ENCODE measurements at places on chromosomes 7 and 10.

GRCh38 chr7:147432576-147432975, 1158.0 kb upstream of the C7orf33 start:
- no peak for DNase-seq

DNA sequence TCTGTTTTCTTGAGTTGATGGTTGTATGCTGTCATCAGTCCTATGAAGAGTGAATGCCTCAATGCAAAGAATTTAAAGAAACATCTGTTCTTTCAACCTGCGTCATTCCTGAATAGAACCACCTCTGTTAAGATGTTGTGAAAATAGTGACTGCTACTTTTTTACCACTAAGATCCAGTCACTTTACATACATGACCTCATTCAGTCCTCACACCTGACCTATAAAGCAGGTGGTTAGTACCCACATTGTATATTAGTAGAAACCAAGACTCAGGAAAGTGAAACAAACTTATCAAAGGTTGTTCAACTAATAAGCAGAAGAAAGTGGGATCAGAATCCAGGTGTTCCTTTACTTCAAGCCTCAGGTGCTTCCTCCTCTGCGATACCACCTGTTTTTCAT, 64.8 kb downstream of the ITGB8 start:
- no peak for DNase-seq

- no peak for DNase-seq
Measured at GRCh38 chr7:23247603-23248335, 1.2 kb downstream of the GPNMB start.

- DNase-seq = no peak
Measured at GRCh38 chr10:108374991-108375390, 1210.5 kb upstream of the SORCS1 start.

- no peak for DNase-seq
Measured at GRCh38 chr10:24451325-24451820, 242.4 kb downstream of the KIAA1217 start.

All from stimulated activated CD8-positive, alpha-beta memory T cell treated with anti-CD3 and anti-CD28 coated beads, Interleukin-7, amount 100 ng/mL, for 24 hours (primary cell).